LoVo (cell line): ENCODE measurements at places on chromosomes 1 and 21.

DNA sequence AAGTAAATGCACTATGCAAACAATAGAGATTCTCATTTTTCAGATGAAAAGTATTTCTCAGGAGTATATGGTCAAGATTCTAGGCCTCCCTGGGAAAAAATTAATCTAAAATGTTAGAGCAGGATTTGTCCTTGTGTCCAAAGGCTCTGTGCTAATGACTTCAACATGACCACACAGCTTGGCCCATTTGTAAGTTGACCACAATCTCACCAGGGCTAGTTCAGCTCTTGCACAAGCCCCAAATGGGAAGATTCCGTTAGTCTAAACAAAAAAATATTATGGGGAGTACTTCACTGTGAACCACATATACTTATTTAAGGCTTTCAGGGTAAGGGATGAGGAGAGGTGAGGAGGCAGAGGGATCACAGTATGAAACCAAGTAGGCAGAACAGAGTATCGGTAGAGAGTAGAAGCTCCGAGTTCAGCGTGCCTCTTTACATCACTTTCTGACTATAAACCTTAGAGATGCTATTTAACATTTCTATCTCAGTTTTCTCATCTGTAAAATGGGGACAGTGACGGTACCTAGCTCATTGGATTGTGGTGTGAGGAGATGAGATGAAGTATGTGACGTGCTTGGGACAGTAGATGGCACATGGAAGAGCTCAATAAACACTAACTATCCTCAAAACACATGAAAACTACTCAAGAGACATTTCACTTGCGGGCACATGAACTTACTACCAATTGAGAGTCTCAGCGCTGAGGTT is 37.8 kb upstream of the CTTNBP2NL start:
- DNase-seq, result no peak

DNA sequence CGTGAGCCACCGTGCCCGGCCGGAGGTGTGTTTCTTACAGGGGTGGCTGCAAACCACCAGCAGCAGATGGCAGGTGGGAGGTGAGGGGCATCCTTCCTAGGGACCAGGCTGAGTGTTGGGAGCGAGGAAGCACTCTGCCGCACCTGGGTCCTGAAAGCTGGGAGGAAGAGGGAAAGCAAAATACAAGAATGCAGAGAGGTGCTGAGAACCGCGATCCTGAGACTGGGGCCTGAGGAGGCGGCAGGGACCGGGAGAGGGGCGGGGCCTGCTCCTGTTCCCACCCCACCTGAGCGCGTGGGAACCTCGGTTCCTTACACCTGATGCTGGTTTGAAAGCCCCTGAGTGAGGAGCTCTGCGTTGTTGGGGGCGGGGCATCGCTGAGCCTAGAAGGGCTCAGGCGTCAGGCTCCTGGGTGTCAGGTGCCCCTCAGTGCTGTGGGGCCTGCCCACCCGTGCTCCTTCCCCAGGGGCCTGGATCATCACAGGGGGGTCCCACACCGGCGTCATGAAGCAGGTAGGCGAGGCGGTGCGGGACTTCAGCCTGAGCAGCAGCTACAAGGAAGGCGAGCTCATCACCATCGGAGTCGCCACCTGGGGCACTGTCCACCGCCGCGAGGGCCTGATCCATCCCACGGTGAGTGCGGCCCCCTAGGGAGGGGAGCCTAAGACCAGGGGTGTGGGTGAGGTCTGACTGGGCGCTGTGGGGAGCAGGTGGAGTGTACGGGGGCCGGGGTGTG is 15.5 kb downstream of the TRPM2 start:
- no peak for DNase-seq

DNA sequence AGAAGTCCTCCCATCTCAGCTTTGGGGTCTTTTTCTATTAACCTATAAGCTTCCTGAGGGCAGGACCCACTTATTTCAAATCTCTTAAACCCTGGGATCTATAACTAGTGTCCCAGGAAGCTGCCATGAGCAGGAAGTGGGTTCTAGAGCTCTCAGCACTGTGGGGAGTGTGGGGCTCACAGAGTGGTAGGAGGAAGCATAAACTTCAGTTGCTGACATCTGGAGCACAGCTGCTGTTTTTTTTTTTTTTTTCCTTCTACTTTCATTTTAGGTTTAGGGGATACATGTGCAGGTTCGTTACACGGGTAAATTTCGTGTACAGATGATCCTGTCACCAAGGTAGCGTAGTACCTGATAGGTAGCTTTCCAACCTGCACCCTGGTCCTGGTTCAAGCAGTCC is 59.3 kb downstream of the AK4 start:
- DNase-seq, result no peak

GRCh38 chr1:247385283-247385682 is 30.7 kb upstream of the NLRP3 start:
- no peak for DNase-seq

DNA sequence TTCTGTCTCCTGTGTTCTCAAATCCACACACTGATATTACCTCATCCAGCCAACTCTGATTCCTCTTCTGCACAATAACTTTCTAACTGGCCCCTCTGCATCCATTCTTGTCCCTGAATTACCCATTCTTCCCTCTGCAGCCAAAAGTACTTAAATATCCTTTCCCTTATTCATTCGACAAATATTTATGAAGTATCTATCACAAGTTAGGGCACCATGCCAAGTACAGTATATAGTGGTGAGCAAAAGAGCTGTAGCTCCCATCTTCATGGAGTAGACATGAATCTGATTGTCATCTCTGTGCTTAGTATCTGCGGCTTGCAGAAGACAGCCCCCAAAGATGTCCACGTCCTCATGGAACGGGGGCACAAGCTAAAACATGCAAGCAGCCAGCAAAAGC is 316.8 kb downstream of the SETD4 start:
- no peak for DNase-seq

GRCh38 chr1:231446138-231446537 is 24.1 kb upstream of the EGLN1 start:
- DNase-seq, result no peak

- peak; percentile 33 for DNase-seq
Observed at GRCh38 chr1:91831132-91831930, 54.6 kb downstream of the TGFBR3 start.

GRCh38 chr1:153032677-153033308 is 1.8 kb downstream of the SPRR1B start:
- peak; percentile 36 for DNase-seq

DNA sequence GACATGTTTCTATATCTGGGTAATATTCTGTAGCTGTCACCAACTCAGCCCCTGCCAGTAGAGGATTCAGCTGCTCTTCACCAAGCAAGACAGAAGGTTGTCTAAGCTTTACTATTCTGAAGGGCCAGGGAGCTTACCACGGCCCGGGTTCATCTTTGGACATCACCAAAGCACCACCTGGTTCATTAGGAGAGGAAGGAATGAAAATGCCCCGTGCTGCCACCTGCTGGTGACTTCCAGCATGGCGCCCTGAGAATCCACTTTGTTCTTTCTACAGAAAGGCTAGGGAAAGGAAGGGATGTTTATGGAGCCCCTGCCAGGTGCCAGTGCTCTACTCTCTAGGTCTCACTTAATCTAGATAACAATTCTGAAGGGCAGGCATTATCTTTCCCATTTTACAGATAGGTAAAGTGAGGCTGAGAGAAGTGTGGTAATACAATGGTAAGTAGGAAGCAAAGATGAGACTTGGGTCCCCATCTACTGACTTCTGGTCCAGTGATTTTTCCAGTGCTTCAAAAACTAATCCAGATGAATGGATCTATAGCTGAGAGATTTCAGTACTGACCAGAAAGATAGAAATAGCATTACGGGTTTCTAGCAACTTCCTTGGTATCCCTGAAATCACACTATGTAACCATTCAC is 79.5 kb downstream of the BEND5 start:
- peak; percentile 34 for DNase-seq

DNA sequence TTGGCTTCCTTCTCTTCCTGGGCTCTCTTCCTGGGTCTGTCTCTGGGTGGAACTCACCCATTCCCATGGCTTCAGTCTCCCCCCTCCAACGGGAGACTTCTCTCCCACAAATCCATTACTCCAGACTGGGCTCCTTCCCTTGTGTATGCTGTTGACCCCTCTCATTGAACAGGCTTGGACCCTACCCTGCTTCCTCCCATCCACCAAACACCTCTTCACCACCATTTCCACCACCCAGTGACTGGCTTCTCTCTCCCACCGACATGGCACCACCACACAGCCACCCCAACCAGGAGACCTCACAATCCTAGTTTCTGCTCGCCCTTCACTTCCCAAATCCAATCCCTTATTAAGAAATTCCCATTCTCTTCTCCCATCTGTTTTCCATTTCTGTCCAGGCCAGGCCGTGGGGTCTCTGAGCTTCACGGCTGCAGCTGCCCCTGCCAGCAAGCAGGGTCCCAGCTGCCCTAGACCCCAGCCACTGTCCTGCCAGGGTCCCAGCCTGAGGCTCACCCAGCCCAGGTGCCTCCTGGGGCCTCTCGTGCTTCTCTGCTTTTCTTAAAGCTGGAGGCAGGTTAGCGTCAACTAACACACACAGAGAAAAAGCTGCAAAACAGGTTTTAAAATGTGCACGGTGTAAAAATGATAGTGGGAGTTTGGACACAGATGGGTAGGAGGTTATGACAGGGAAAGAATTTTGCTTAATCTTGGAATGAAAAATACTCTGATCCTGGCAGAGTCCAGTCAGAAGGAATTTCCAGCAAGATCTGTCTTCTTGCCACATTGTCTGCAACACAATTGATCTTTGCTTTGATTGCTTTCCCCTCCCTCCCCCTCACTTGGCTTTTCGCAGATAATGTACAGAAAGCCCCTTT is 383.8 kb upstream of the VAMP3 start:
- DNase-seq, result no peak

GRCh38 chr1:15323989-15324868 is 77.2 kb downstream of the FHAD1 start:
- DNase-seq, result no peak

DNA sequence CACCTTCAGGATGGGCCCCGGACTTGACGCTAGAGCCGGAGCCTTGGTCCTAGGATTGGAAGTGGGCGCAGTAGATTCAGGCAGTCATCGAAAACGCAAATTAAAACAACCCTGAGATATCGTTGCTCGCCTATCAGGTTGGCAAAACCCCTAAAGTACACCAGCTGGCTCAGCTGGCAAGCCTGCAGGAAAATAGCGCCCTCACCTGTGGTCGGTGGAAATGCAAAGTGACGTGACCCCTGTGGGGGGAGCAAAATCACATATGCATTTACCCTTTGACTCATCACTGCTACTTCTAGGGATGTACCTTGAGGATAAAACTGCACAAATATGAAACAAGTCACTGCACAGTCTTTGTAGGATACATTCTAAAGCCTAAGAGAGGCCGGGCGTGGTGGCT is 170.3 kb upstream of the TMEM51 start:
- no peak for DNase-seq

GRCh38 chr1:7319196-7319595 is 451.9 kb upstream of the VAMP3 start:
- DNase-seq, result no peak

DNA sequence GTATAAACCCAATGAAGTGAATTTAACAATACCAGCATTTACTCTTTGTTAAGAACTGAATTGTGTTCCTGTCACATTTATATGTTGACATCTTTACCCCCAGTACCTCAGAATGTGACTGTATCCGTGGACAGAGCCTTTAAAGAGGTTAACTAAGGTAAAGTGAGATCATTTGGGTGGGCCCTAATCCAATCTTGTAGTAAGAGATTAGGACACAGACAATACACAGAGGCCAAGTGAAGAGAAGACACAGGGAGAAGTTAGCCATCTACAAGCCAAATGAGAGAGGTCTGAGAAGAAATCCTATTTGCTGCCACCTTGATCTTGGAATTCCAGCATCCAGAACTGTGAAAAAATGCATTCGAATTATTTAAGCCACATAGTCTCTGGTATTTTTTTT is 22.9 kb upstream of the WARS2 start:
- no peak for DNase-seq

DNA sequence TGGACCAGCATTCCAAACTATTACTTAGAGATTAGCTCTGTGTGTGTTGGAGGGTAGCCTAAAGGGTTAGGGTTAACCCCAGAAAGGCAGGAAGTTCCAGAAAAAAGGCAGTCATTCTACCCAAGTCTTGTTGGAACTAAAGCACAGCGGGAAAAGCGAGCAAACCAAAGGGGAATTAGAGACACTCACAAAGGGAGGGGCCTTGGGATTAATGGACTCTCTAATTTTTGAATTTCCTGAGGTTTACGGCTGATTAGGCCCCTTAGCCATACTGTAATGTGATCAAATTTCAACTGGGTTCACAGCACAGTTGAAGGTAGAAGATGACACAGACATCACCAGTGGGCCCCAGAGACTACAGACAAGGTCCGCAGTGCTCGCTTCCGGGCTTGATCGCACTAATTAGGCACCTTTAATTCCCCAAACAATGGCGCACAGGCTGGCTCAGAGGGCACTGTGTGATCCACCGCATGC is 28.3 kb downstream of the CAPZB start:
- no peak for DNase-seq

DNA sequence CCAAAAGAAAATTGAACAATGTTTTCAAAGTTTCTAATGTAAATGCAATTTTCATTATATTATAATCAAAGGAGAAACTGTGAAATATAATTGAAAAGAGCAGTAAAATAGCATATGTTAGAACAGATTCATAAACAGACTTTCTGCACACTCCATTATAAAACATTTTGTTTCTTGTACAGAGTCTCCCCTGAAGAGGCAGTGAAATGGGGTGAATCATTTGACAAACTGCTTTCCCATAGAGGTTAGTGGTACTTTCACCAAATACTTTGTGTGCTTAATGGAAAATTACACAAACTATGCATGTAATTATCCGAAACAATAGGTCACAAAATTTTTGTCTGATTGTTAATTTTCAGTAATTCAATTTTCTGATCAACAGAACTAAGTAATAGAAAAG is 1.9 kb downstream of the RGS18 start:
- DNase-seq, result no peak

DNA sequence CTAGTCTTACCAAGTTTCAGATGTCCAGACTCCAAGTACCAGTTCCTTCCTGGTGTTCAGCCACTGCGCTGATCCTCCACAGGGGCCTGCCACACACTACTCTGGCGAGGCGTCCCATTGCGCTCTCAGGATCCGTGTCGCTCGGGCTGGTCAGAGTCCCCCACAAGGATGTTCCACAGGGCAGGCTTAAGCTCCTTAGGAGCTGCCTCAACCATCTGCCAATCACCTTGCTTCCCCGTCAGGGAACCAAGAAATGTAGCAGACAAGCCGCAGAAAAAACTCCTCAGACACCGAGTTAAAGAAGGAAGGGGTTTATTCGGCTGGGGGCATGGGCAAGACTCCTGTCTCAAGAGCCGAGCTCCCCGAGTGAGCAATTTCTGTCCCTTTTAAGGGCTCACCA is 9.8 kb downstream of the OR2W3 start:
- DNase-seq, result no peak
